ENCODE measurements at places on chromosomes 6 and 20.

GRCh38 chr20:48841875-48842529 lies 14.2 kb upstream of the PREX1 start:
- no peak for DNase-seq

DNA sequence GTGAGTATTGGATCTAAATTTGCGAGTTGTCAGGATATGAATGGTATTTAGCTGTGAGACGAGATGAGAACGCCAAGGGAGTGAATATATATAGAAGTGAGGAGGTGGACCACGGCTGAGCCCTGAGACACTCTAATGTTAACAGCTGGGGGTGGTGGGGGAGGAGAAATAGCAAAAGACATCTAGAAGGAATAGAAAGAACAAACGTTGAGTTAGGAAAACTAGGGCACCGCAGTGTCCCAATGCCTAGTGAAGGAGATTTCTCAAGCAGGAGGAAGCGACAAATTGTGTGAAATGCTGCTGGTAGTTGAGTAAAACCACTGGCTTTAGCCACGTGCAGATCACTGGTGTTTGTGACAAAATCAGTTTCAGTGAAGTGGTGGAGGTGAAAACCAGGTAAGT lies 56.9 kb downstream of the CD164 start:
- DNase-seq, result no peak

GRCh38 chr6:130815200-130816071 lies 11.8 kb upstream of the SMLR1 start:
- DNase-seq, result no peak

DNA sequence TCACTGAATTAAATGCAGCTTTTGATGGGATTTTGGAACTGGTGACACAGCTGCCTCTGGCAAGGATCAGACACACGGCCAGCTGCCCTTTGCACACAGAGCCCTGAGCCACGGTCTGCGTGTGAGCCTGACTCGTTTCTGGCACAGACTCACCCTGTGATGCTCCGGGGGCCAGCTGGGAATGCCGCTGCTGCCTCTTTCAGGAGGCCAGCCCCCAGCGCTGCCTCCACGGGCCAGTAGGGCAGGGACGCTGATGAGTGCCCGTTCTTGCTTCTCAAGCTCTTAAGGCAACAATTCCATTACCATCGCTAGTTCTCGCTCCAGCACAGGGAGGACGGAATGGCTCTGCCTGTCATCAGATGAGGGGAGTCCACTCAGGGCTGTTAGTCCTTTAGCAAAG lies 61.6 kb downstream of the IRF4 start:
- DNase-seq, result no peak

GRCh38 chr6:11094941-11095340 lies 1.3 kb downstream of the SMIM13 start:
- no peak for DNase-seq

- DNase-seq, result no peak
Measured at GRCh38 chr6:147728903-147729302, 220.4 kb downstream of the SAMD5 start.

GRCh38 chr20:61385296-61385695 lies 133.2 kb downstream of the CDH4 start:
- no peak for DNase-seq

- no peak for DNase-seq
Measured at GRCh38 chr20:32443386-32443974, 85.3 kb downstream of the ASXL1 start.

GRCh38 chr20:49247792-49248191 lies 28.6 kb downstream of the DDX27 start:
- DNase-seq, result no peak

- no peak for DNase-seq
Measured at GRCh38 chr6:56962441-56962840, 7.5 kb downstream of the BEND6 start.

- DNase-seq, result no peak
Measured at GRCh38 chr20:35263532-35264341, 14.2 kb downstream of the MMP24OS start.

DNA sequence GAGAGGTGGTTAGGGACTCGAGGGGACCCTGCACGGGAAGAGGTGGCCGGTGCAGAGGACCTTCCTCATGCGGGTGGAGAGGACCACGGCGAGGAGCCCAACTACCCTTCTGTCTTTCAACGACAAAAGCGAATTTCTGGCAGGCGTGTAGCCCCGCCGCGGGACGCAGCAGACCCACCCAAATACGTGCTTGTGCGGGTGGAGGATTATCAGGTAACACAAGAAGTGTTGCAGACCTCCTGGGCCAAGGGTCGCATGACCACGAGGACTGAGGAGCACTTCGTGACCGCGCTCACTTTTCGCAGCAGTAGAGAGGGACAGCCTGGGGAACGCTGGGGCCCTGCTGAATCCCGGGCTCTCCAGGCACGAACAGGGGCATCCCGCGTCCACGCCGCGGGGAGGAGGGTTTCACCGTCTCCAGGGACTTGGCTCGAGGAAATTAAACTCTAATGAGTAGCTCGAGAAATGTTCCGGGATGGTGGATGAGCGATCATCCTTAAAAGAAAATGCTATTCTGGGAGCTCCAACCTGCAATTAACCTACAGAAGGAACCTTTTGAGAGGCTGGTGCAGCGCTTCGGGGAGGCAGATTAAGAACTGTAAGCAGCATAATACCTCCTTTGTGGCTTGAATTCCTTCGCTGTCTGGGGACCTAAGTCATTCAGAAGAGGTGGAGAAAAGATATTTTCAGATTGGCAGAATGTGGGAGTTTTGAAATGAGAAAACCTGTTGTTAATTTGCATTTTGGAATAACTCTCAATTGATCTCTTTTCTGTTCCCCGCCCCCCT lies 804 bp downstream of the C6orf141 start:
- no peak for DNase-seq

DNA sequence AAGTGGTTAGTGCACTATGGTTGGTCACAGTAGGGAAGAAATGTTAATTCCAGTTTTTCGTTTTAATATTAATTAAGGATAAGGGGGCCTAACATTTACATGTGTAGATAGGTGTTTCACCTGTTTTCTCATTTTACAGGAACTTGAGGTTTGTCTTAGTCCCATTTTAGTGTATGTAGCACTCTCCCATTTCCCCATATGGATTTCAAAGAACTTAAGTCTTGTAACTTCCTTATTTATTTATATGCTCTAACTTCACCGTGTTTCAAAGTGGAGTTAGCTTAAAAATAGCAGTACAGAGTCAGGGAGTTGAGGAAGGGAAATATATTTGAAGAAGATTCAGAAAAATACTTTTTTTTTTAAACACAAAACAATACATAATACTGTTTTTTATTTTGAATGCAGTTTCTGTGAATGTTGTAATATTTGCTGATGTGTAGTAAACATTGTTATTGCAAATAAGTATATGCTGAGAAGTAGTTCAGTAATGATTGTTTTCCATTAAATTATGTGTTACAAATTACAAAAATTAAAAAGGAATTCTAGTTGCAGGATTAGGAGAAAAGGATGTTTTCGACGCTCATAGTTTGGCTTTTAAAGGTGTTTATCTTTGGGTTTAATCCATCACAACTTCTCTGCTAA lies 3.5 kb downstream of the SCAF8 start:
- no peak for DNase-seq

DNA sequence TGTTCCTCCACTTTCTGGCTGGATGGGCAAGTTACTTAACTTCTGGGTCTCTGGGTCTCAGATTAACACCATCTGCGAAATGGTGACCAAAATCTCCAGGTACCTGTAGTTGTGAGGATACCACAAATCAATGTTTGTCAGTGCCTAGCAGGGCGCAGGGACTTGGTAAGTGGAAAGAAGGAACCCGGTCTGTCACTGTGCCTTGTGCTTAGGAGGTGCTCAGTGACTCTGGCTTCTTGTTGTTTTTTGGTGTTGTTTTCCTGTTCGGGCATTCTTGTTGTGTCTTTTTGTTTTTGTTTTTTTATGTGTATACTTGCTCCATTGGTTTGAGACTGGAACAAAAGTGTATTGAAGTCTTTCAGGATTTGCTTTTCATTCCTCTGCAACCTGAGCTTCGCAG lies 17.8 kb downstream of the TM9SF4 start:
- DNase-seq, result no peak

DNA sequence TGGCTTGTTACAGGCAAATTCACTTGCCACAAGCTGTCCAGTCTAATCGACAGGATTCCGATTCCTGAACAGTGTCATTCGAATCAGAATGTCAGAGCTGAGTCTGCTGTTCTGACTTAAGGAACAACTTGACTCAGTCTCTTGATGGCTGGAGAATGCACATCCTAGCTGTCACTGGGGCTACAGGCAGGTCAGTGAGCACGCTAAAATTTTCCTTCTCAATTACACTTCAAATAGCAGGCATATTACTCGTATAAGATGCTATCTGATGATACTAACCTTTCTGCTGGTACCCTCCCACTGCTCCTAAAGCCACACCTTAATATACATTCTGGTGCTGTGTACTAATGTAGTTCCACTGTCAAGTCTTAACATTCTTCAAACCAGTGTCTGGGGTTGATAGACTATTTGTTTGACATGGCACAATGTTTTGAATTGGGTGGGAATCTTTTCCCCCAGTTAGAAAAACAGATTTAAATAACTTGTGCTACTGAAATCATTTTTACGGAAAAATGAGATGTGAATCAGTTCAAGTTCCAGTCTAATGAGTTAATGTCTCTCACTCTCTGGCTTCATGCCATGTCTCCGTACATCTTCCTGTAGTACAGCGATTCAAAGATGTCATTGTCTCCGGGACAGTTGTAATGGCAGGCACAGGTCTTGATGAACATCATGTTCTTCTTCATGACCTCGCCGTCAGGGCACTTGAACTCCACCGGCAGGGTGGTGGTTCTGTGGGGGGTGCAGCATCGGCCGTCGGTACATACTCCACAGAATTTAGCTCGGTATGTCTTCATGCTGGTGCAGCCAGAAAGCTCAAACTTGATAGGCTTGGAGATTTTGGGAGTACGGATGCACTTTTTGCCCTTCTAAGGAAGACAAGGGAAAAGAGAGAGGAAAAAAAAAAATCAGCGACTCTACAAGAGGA lies 2.2 kb downstream of the CCN2 start:
- no peak for DNase-seq

- DNase-seq, result no peak
Measured at GRCh38 chr20:55216525-55217242, 741.3 kb downstream of the DOK5 start.

GRCh38 chr6:120514544-120514943 lies 819.7 kb downstream of the TBC1D32 start:
- DNase-seq, result no peak

DNA sequence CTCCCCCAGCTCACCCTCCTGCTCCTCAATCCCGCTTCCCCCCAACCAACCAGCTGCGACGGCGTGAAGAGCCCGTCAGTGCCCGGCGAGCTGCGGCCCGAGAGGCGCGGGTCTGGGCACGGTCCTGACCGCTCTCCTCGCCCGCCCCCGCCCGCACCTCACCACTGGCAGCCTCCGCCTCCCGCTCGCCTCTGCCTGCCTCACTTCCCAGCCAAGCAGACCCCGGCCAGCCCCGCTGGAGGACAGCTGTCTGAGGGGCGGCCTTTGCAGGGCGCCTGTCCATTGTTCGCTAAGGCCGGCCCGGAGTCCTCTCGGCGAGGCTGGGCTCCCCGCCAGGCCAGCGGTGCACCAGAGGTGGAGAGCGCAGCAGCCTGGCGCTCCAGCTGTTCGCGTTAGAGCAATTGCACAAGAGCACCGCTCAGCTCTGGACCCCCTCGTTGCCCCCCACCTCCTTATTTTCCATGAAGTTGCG lies 1.3 kb downstream of the SOBP start:
- no peak for DNase-seq

GRCh38 chr6:22221211-22221610 lies 75.6 kb downstream of the PRL start:
- no peak for DNase-seq

- no peak for DNase-seq
Measured at GRCh38 chr6:40409716-40410397, 177.3 kb downstream of the LRFN2 start.

DNA sequence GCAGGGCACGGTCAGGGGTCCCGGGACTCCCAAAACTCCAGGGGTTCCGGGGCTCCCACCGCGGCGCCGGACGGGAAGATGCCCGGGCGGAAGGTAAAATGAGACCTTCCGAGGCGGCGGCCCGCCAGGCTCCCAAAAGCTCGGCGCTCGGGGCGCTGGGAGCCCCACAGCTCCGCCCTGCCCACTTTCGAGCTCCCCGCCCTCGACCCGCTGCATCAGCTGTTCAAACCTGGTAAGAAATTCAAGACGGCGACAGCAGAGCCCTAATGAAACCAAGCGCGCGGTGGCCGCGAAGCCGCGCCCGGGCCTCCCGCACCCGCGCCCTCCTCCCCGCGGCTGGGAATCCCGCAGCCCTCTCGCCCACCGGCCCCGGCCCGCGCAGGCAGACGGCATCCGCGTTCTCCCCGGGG lies 369 bp downstream of the SLC4A11 start:
- DNase-seq, result no peak

- DNase-seq, result no peak
Measured at GRCh38 chr6:125570526-125570925, 178.9 kb upstream of the HEY2 start.

DNA sequence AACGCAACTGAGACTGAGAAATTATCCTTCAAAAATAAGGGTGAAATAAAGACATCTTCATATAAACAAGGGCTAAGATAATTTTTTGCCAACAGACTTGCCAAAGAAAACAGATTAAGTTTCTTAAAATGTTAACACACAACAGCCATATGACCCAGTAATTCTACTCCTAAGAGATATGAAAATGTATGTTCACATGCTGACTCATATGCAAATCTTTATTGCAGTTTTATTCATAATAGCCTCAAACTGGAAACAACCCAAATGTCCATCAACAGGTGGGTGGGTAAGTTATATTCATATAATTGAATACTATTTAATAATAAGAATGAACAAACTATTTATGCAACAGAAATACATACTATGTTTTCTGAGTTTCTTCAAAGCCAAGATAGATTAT lies 140.1 kb downstream of the REV3L start:
- no peak for DNase-seq

DNA sequence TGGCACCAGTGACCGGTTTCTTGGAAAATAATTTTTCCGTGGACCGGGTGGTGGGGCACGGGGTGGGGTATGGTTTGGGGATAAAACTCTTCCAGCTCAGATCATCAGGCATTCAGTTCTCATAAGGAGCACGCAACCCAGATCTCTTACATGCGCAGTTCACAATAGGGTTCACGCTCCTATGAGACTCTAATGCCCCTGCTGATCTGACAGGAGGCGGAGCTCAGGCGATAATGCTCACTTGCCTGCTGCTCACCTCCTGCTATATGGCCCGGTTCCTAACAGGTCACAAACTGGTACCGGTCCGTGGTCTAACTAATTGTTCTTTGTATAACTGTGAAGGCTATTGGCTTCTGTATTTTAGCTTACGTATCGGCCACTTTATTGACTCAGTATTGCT lies 51.7 kb downstream of the VSTM2L start:
- DNase-seq, result no peak

GRCh38 chr6:53361549-53362031 lies 12.8 kb upstream of the ELOVL5 start:
- no peak for DNase-seq

GRCh38 chr20:58109126-58109880 lies 119.2 kb downstream of the ANKRD60 start:
- no peak for DNase-seq

Data from GM12864 (cell line).